Activated CD4-positive, alpha-beta T cell treated with anti-CD3 and anti-CD28 coated beads, Interleukin-2, amount 10 ng/mL, durations not matched to agents 24 days and 14 days (primary cell): ENCODE measurements at places on chromosomes 4 and X. TPM values are rescaled to one million over a fixed set of nuclear protein-coding genes. Genes with fewer than 3 reads are reported as not detected.

DNA sequence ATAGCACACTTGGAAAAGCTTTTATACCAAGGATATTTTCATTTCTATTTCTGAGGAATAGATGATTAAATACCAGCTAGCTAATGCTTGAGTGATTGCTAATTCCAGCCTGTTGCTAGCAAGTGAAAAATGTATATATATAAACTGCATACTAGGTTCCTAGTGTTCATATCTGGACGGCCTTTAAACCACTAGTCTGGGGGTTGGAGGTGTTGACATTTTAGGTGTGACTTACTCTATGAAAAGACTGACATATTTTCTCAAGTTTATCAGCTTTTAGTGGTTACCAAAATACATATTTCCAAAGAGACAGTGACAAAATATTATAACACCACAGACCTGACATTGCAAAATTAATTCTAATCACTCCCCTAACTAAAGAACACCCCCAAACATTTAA lies 44.7 kb downstream of the MTMR8 start:
- no peak overlapping the region for H3K27ac ChIP-seq
- H3K4me1 ChIP-seq: no peaks in the 10 kb centered on the region
- H3K36me3 ChIP-seq: peaks cover 33% of the 10 kb centered on the region
- DNase-seq: no peak

Gene BANK1
- not detected in 2 replicates for total RNA-seq

Gene AMTN
- total RNA-seq: not detected in 2 replicates

DNA sequence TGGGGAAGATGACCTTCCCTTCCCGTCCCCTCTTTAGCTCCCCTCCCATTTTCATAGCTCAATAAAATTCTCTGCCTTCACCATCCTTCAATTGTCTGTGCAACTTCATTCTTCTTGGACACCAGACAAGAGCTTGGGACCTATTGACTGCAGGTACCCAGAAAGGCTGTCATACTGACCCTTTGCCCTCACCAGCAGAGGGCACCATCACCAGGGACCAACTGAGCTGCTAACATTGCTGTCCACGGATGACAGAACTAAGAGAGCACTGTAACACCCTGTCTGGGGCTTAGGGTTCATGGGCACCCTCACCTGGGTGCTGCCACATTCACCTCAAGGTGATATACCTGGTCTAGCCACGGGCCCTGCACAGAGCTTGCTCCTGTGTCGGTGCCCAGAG lies 141.3 kb upstream of the VCX3B start:
- H3K4me3 ChIP-seq: no peak overlapping the region
- H3K27me3 ChIP-seq: no peaks in the 10 kb centered on the region
- H3K36me3 ChIP-seq: no peaks in the 10 kb centered on the region
- no peak overlapping the region for H3K27ac ChIP-seq
- no peaks in the 10 kb centered on the region for H3K4me1 ChIP-seq

- H3K4me1 ChIP-seq: peaks cover 5% of the 10 kb centered on the region
- H3K4me3 ChIP-seq: no peak overlapping the region
- H3K36me3 ChIP-seq: peaks cover 4% of the 10 kb centered on the region
- no peaks in the 10 kb centered on the region for H3K27me3 ChIP-seq
Measured at GRCh38 chr4:25926462-25926861, 12.4 kb downstream of the SMIM20 start.

- no peak for DNase-seq
- H3K4me3 ChIP-seq: no peak overlapping the region
- no peaks in the 10 kb centered on the region for H3K36me3 ChIP-seq
- no peak overlapping the region for H3K27ac ChIP-seq
- no peaks in the 10 kb centered on the region for H3K27me3 ChIP-seq
Measured at GRCh38 chr4:13876131-13876530, 248.6 kb upstream of the BOD1L1 start.

Gene NCAPG
- 46.3 and 53.4 TPM in 2 replicates for total RNA-seq

DNA sequence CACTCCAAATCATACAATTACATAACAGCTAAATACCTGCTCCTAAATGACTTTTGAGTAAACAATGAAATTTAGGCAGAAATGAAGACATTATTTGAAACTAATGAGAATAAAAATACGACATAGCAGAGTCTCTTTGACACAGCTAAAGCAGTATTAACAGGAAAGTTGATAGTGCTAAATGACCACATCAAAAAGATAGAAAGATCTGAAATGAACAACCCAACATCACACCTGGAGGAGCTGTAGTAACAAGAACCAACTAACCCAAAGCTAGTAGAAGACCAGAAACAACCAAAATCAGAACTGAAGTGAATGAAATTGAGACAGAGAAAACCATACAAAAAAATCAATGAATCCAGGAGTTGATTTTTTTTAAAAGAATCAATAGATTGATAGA lies 257.8 kb downstream of the ARAP2 start:
- no peak overlapping the region for H3K27ac ChIP-seq
- H3K27me3 ChIP-seq: peaks cover 13% of the 10 kb centered on the region
- no peak overlapping the region for H3K4me3 ChIP-seq

Gene VGLL1
- not detected in 2 replicates for total RNA-seq
